ENCODE measurements at places on chromosomes 5 and 9. TPM values are rescaled to one million over a fixed set of nuclear protein-coding genes. Genes with fewer than 3 reads are reported as not detected.

Gene CEL
- 2.9 TPM for total RNA-seq

Gene PCDHA9
- total RNA-seq, result not detected

Gene C5orf58
- not detected for total RNA-seq

Gene PCDHGC3
- not detected for total RNA-seq

DNA sequence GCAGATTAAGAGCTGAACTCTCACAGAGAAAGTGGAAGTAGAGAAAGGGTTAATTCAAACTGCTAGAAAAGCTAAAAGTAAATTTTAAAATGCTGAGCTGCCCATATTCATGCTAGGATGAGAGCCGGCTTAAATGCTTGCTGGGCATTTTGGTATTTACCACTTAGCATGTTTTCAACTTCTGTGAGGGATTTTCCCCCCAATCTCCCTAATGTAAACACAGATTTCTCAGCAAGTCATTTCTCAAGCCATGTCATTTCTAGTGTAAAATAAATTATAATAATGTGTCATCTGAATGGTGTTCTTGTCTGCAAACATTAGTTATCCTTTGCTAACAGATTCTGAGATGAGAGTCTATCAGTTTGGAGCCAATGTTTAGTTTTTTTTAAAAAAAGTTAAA, 22.3 kb downstream of the RPS23 start:
- DNase-seq, result no peak

GRCh38 chr5:158847772-158848171, 251.9 kb downstream of the EBF1 start:
- no peak for DNase-seq

DNA sequence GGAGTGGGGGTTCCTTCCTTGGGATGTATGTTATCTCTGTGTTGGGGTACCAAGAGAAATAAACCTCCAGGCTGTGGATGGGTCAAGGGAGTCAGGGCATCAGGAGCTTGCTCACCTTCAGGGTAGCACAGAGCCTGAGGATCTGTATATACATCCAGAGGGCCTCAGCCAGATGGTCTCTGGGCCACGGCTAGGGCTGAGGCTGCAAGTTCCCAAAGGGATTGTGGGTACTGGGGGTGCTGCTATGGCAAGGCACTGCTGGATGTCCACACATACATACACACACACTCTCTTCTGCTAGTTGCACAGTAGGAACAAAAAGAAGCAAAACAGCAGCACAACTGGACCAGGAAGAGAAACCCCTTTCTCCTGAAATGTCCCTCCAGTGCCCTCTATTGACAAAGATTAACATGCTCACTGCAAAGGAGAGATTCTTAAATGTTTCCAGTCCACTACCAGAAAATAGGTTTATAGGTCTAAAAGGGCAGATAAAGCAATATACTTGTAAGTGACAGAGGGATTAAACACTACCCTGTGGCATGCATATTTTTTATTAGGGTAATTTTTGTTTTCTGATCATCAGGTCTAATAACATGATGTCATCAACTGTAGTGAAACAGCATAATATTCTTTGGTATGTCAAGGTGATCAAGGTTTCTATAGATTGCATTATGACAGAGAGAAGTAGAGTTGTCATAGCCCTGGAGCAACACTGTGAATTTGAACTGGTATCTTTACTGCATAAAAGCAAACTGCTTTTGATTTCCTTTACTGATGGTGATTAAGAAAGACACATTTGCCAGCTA, 56.3 kb upstream of the KCNN2 start:
- DNase-seq, result no peak

DNA sequence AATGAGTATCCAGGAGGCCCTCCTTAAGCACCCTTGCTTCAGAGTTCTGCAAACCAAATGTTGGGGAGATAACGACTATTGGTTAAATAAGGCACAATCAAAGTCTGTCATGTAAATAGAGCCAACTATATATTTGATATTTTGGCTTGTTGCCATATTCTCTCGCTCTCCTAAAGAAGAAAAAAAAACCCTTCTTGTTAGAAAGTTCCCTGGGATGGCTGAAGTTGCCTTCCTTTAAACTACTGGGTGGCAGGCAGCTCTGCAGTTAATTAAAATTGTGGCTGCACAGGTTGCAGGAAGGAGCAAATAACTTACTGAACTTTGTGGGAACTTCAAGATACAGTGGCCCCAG, 227.0 kb upstream of the ANKRD55 start:
- DNase-seq, result no peak

DNA sequence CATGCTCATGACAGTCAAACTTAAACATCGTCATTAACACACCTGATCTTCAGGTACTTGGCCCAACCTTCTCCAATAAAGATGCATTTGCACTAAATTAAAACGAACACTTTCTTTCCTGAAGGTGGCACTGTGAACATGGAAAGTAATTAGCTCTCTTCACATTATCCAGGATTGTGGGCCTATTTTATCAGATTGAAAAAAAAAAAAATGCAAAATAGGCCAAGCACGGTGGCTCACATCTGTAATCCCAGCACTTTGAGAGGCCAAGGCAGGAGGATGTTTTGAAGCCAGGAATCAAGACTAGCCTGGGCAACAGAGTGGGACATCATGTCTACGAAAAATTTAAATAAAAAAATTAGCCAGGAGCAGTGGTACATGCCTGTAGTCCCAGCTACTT, 14.4 kb upstream of the CDC20B start:
- DNase-seq, result no peak

GRCh38 chr5:119074419-119074818, 3.5 kb downstream of the DMXL1 start:
- no peak for DNase-seq
